ENCODE measurements at places on chromosomes 6 and 20.

DNA sequence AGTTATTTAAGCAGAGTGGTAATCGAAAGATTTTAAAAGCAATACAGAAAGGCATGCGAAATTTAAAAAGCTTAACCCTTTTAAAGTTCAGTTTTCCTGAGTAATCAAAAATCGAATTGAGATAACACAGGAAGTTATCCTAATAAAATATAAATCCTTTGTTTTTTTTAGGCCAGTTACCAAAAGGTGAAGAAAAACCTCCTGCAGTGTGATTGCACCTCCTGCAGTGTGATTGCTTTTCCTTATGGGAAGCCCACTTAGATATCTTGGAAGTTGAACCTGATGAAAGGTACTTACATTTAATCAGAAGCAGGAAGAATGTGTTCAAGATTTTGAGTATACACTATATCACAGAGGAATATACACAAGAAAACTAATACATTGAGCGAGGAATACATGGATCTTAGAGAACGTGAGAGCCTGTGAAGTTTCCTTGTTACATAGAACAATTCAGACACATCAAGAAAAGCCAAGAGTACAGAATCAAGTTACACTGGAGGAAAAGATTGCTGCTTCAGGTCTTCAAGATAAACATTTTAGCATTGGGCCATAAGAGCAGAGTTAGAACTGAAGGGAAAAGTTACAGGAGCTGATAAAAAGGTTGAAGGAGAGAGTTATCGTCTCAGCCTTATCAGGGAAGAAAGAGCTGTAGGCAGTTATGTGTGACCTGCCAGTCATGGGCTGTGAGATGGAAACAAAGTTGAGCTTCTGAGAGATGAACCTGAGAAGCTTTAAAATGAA is 7.7 kb upstream of the TMEM181 start:
- no peak for DNase-seq

DNA sequence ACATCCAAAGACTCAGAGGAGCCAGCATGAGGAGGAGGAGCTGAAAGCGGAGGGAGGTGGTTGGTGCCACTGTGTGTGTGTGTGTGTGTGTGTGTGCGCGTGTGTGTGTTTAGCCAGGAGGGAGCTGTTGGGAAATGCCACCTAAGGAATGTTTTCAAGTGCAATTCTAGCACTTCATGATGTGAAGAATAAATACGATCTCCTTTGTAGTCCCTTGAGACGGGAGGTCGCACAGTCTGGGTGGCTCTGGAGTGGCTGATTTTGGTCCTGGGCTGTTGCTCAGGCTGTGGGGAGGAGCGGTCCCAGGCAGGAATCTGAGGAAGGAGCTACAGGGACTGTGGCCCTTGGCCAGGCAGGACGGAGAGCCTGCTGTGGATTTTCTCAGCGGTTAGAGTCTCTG is 93.7 kb downstream of the PPP1R14C start:
- no peak for DNase-seq

GRCh38 chr6:131779304-131779703 is 28.5 kb upstream of the ENPP1 start:
- no peak for DNase-seq

GRCh38 chr20:45905505-45906079 is 6.4 kb downstream of the PLTP start:
- DNase-seq: no peak

GRCh38 chr6:10418361-10418861 is 3.5 kb upstream of the TFAP2A start:
- DNase-seq: no peak

DNA sequence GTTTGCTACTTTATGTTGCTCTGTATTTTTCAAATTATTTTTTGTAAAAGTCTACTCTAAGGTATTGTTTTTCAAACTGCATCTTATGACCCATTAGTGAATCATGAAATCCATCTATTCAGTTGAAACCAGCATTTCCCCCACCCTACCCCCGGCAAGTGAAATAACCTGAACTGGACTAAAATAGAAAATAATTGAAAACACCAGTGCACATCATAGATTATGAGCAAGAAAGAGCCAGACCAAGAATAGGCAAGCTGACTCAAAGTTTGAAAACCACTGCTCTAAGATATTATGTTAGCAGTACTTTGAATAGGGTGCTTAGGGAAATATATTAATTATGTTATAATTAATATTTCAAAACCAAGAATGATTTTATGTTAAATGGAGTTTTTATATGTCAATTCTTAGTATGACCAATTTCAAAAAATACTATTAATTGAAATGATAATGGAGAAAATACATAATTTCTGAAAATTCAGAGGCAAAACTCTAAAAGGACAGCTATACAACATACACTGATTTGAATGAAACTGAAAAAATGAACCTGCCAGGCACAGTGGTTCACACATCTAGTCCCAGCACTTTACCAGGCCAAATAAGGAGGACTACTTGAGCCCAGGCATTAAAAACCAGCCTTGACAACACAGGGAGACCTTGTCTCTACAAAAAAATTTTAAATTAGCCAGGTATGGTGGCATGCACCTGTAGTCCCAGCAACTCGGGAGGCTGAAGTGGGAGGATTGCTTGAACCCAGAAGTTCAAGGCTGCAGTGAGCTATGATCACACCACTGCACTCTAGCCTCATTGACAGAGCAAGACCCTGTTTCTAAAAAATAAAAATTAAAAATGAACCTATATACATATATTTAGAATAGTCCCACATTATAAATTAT is 112.0 kb downstream of the CDK19 start:
- no peak for DNase-seq
